ENCODE measurements at places on chromosomes 6 and 20.
A peak's percentile ranks its signal among the peaks of the same experiment; 100 is the strongest.

DNA sequence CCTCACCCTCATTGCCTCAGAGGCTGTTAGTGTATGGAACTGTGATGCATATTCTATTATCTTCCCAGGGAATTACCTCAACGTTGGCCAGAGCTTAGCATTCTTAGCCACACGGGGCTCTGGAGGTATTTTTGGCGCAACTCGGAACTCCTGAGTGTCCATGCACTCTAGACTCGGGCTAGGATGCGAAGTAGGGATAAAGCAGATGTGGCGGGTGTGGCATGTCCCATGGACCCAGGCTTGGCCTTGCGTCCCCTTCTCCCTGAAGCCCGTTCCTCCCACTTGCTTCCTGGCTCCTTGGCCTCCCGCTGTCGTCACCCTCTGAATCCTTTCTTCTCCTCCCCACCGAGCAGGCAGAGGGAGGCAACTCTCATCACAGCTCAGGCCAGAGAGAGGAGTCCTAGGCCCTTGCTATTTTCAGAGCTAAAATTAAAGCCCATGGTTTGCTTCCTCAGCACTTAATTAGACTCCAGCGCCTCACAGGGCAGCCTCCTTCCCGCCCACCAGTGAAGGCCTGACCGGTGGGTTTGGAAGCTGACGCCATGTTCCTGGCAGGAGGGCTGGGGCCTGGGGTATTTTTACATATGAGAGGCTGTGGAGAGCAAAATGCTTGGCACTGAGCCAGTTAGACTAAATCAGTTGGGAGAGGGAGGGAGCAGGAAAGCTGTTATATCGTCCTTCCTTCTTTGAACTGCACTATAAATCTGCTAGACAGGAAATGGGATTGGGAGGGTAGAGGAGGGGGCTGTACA lies 138.7 kb downstream of the FOXO3 start:
- no peak for DNase-seq

GRCh38 chr6:21612067-21612745 lies 18.7 kb downstream of the SOX4 start:
- no peak for DNase-seq

DNA sequence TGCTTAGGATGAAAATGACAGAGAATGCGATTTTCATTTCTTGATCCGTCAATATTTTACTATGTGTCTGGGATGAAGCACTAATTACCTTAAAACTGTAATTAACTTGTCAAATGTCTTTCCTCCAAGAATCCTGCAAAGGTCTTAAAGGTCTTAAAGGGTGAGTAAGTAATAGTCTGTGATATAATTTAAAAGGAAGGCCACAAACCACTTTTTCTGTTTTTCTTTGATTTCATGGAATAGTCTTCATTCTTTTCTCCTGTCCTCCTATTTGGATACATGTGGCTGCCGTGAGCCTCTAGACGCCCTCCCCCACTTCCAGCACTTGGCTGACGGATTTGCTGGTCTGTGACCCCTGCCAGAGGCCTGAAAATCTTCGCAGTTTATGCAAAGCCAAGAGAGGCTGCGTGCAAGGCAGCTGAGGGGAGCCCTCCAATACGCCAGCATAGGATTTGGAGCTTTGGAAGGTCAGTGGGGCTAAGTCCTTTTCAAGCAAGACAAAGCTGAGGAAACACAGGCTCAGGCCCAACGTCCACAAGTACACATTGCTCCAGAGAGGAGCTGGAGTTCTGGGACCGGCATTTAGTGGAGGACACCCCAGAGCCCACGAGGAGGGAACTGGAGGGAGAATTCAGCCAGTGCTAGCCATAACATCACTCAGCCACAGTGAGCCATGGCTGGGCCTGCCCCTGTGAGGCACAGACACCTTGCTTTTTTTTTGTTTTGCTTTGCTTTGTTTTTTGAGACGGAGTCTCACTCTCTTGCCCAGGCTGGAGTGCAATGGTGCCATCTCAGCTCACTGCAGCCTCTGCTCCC lies 382.6 kb downstream of the SMOC2 start:
- DNase-seq, result peak; percentile 26

- DNase-seq, result no peak
Observed at GRCh38 chr6:170423030-170423429, 116.5 kb downstream of the FAM120B start.

DNA sequence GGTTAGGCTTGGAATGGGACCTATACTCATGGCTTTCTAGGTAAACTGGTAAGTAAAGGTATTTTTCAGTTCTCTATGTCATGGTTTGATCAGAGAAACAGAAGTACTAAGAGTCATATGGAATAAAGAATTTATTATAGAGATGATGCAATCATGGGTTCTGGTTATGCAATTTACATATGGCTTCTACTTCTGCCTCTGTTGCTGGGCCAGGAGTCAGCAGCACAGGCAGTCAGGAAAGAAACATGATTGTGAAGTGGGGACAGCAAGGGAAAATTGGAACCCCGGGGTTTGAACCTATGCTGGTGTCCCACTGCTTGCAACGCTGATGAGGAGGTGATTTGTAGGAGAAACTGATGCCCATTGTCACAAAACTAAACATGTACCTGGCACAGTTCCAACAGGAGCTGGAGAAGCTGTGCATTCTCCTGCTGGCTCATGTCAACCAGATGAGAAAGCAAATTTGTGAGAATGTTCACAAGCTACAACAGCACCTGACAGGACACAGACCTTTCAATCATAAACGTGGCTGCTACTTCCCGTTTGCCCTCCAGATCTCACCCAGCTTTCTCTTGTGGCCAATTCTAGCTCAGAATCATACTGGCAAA lies 887.1 kb downstream of the TFAP2A start:
- DNase-seq, result no peak

DNA sequence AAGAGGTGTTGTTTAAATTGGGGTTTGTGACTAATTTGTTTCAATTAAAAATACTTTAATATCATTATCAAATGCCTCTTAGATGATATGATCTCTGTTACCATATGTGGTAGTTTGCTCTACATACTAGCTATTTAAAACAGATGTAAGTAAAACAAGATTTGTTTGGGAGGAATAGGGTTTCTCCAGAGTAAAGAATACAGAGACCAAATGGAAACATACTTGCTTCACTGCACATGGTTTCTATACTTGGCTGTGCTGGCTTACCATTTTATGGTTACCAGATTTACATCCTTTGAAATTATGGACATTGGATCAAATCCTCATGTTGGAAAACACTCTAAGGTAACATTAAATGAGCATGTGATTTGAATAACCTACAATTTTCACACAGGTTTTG lies 588.3 kb downstream of the CD109 start:
- DNase-seq, result no peak

- DNase-seq, result peak; percentile 77
Observed at GRCh38 chr6:53484476-53485280, 60.2 kb downstream of the GCLC start.

DNA sequence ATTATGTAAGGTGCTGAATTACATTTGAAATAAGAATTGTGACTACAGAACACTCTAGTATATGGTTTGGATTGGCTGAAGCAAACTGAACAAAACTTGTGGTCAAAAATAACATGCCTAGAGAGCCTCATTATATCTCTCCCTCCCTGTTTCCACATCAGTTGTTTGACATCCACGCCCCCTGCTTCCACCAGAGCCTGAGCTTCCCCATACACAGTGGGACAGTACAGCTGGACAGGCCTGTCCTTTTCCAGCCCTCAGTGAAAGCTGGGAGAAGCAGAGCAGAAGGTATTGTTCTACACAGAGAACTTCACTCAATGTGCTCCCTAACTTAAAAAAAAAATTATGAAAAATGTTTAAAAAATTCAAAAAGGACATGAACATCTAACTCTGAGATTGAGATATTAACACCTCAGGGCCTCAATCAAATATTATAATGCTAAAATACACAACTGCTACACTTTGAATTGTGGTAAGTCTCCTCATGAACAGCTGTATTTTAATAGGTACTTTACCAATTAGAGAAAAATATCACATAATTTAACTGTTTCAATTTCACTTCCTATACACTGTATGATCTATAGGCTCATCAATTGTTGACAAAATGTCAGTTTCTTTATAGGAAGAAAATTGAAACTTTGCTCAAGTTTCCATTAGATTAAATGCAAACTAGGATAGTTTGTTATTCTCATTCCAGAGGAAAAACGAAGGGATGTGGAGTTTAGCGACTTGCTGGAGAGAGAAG lies 44.9 kb upstream of the SCML4 start:
- DNase-seq, result no peak

- DNase-seq, result no peak
Observed at GRCh38 chr6:111187874-111188273, 100.6 kb downstream of the SLC16A10 start.

GRCh38 chr6:132797951-132798868 lies at the start of gene SLC18B1:
Gene SLC18B1 (minus strand): TSS chr6:132798637. CDS start chr6:132798456, 181 bp downstream.
- DNase-seq, result peak; percentile 47

GRCh38 chr6:3882866-3883265 lies 33.7 kb downstream of the FAM50B start:
- no peak for DNase-seq

GRCh38 chr20:2248837-2249236 lies 47.0 kb upstream of the TGM3 start:
- DNase-seq, result no peak

DNA sequence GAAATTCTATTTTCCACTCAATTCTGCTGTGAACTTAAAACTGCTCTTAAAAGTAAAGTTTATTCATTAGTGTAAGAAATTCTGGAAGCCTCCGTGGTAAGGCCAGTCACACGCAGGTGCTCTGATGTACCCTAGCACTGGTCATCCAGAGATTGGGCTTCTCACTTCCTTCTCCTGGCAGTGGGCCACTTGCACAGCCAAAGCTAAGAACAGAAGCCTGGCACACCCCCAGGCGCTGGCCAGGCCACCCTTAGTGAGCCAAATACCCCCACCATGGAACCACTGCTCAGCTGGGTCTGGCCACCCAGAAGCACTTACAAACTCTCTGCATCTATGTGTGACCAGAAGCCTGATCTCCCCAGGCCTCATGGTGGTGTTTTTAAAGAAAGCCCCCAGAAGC lies 35.3 kb upstream of the ARFGEF2 start:
- DNase-seq, result no peak

DNA sequence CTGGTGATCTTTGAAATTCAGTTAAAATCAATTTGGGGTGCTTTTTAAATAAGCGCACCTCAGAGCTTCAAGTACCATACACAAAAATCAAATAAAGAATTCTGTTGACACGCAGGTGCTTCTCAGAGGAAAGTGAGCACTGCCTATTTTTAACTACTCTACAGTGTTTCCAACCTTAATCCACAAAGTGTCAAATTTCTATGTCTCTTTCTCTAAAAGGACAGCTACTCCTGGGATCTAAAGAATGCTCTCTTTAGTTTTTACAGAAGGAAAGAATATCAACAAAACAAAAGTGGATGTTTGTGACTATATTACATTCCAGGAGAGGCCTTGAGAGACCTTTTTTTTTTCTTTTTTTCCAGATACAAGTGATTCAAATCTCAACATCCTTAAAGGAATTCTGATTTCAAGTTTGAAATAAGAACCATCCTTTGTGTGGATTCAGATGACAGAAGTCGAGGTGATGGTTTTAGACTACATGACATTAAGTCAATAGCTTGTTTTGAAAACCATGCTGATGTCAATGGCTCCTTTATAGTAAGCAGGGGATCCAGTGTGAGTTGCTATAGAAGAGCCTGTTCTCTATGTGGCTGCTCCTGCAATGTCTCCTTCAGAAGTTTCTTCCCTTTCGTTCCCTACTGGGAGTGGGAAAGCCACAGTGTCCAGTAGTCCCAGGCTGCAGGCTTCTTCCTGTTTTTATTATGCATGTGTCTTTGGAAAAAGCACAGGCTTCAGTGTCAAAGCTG lies 67.2 kb upstream of the DEFB112 start:
- no peak for DNase-seq

GRCh38 chr20:53903652-53903987 lies 166.8 kb downstream of the BCAS1 start:
- no peak for DNase-seq

GRCh38 chr6:53944091-53944490 lies 149.3 kb downstream of the LRRC1 start:
- DNase-seq, result no peak

All from amygdala (tissue), 56 donors.